Activated CD4-positive, alpha-beta T cell treated with anti-CD3 and anti-CD28 coated beads, Interleukin-2, amount 10 ng/mL, durations not matched to agents 7 days and 5 days (primary cell): ENCODE measurements at places on chromosomes 3 and 15. TPM values are rescaled to one million over a fixed set of nuclear protein-coding genes. Genes with fewer than 3 reads are reported as not detected.

GRCh38 chr15:80777137-80777536 lies 2.0 kb upstream of the CEMIP start:
- DNase-seq = no peak

The PKM gene
- total RNA-seq = 1,149 TPM

GRCh38 chr15:90103701-90104329 lies 1.5 kb upstream of the IDH2 start:
- no peak for DNase-seq

The TUBGCP5 gene
- 22.2 TPM for total RNA-seq

The BUB1B gene
- 81.1 TPM for total RNA-seq

The GHSR gene
- not detected for total RNA-seq

DNA sequence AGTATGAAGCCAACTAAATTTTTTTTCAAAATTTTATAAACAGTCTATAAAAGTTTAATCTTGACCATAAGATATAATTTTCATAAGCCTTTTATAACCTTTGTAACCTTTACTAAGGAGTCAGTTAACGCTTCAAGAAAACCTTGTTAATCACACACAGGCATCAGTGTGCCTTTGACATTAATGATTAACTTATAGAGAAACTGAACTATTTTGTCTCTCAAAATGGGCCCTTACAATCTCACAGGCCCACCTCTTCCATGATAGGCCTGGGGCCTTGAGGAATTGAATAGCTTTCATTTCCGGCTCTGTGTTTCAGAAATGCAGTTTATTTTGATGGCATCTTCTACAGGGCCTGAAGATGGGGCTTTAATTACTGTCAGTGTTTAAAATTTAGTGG lies 70.1 kb downstream of the CD200 start:
- no peak for DNase-seq

- DNase-seq = no peak
Observed at GRCh38 chr3:30428251-30428650, 178.2 kb upstream of the TGFBR2 start.

GRCh38 chr15:101018450-101018849 lies 99.3 kb downstream of the LRRK1 start:
- no peak for DNase-seq

- no peak for DNase-seq
Observed at GRCh38 chr15:50698101-50698500, 11.5 kb upstream of the TRPM7 start.

DNA sequence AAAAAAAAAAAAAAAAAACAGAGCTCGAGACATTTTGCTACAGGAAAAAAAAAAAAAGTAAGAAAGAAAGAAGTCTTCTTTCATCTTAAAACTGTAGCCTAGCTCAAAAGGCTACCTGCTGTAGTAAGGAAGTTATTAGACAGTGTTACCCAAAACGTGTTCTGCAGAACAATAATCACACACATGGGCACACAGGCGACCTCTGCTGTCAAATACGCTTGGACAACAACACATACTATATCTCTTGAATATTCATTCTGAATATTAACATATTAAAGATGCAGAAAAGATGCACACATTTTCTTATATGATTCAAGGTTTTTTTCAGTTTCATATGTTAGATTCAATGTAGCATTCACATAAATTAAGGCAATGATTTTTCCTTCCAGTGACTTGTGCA lies 215.8 kb downstream of the ROBO1 start:
- no peak for DNase-seq

- no peak for DNase-seq
Observed at GRCh38 chr3:44862226-44862637, 520 bp downstream of the TMEM42 start.

The TCF12 gene
- total RNA-seq = 50.9 TPM

GRCh38 chr3:128508852-128509251 lies 15.9 kb upstream of the GATA2 start:
- no peak for DNase-seq

The ITIH3 gene
- total RNA-seq = not detected

GRCh38 chr3:131075632-131076328 lies 49.1 kb downstream of the NEK11 start:
- no peak for DNase-seq

- DNase-seq = no peak
Observed at GRCh38 chr3:31882895-31883294, 98.2 kb downstream of the OSBPL10 start.

GRCh38 chr3:145899241-145899640 lies 261.7 kb downstream of the PLOD2 start:
- DNase-seq = no peak

GRCh38 chr3:114471478-114471877 lies 177.7 kb downstream of the TIGIT start:
- DNase-seq = no peak

The ZNF620 gene
- 5.6 TPM for total RNA-seq

DNA sequence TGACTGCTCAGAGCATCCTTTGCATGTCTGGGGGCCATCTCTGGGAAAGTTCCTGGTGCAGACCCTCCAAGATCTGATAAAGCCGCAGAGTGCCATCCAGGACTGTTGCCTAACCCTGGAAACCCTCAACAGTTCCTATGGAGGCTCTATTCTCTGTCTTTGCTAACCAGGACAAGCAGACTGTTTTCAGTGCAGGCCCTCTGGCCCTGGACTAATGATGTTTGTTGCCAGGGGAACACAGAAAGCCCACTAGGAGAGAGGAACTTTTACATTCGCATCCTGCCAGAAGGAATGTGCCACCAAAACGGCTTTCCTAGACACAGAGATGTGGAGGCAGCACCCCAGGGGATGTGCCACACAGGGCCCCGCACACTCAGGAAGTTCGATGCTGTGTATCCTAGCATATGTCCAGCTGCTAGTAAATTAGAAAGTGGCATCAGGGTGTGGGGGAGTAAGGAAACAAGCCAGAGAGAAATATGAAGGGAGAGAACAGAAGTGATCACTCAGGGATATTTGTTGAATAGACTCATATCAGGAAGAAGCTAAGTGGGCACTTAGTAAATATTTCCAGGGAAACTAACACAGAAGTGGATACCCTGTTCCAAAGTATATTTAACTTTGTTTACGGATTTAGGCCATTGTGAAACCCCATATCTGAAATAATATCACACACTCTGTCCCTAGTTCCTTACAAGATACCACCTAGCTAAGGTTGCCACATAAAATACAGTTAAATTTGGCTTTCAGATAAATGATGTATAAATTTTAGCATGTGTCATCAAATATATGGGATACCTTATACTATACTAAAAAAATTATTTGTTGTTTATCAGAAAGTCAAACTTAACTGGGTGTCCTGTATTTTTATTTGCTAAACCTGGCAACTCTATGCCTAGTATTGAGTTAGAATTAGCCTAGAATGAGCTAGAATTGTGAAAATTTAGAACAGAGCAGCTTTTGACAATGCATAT lies 29.9 kb upstream of the TMOD3 start:
- DNase-seq = no peak

- DNase-seq = no peak
Observed at GRCh38 chr3:30241721-30242120, 364.7 kb upstream of the TGFBR2 start.
